MCF 10A (cell line): ENCODE measurements at places on chromosomes 12 and 14. TPM values are rescaled to one million over a fixed set of nuclear protein-coding genes. Genes with fewer than 3 reads are reported as not detected.

DNA sequence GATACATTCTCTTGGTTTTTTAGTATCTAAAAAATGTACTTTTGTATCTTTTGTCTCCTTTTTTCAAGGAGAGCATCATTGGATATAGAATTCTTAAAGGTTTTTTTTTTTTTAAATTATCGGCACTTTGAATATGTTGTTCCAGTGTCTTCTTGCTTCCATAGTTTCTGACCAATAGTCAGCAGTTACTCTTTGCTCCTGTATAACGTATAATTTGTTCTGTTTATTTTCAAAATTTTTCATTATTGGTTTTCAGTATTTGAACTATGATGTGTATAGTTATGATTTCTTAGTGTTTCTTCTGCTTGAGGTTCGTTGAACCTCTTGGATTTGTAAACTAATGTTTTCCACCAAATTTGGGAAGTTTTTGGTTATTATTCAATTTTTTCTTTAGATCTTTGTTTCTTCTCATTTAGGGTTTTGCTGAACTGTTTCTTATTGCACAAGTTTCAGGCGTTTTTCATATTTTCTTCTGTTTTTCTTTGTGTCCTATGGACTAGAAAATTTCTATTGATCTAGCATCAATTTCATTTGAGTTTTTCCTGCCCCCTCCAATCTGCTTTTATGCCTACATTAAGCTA lies 93.9 kb downstream of the PLBD1 start:
- peak; percentile 31 for DNase-seq

- DNase-seq: no peak
Observed at GRCh38 chr14:55253276-55253675, 17.9 kb upstream of the FBXO34 start.

GRCh38 chr14:105420101-105420973 lies 710 bp downstream of the MTA1 start:
- DNase-seq: no peak

DNA sequence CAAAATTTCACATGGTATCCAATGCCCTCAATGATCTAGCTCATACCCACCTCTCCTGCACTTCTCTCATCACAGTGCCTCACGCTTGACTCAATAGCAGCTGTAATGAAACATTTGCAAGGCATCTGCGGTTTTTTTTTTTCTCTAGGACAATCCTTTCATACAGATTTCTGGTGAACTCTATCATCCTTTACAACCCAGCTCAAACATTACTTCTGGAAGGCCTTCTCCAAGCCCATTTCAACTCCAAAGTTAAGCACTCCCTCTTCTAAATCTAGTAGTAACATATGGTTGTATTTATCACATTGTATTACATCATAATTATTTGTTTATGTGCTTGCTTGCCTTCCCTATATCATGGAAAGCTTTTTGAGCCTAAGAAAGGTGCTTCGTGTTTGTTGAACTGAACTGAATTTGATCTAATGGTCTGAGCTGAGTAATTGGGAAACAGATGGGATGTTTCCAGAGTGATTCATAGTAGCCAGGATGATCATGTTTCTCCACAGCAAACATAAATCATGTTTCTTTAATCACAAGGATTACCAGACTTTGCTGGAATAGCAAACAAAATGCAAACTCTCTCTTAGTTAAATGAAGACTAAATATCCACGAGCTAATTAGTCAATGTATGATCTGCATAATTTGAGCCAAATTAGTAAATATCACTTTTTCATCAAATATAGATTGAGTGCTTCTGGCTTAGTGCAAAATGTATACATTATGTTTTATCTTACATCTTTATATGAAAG lies 14.3 kb downstream of the CFL2 start:
- DNase-seq: peak; percentile 80

GRCh38 chr14:85401384-85401783 lies 128.6 kb upstream of the FLRT2 start:
- no peak for DNase-seq

- no peak for DNase-seq
Observed at GRCh38 chr14:21300892-21301291, 21.0 kb downstream of the RPGRIP1 start.

GRCh38 chr14:57182760-57183503 lies 85.8 kb downstream of the EXOC5 start:
- peak; percentile 45 for DNase-seq

GRCh38 chr14:94787092-94787491 lies 17.2 kb upstream of the GSC start:
- DNase-seq: no peak

DNA sequence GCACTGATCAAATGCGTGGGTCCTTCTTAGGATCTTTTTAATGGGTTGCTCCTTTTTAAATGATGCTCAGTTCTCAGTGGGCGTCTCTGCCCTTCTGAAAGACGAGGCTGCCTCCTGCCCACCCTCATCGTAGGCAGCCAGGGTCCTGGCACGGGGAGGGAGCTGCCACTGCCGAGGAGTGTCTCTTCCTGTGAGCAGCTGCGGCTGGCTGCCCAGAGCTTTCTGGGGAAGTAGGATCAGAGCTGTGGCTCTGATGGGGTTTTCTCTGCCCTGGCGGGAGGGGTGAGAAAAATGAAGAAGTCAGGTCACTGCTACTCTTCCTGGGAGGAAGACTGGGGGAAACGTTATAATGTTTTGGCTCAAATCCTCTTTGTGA lies 31.1 kb upstream of the BEGAIN start:
- DNase-seq: no peak

GRCh38 chr12:85179680-85180270 lies 100.2 kb upstream of the ALX1 start:
- DNase-seq: peak; percentile 52

Gene MYBPC1
- 0.29 and 0.70 TPM in 2 replicates for total RNA-seq

Gene LPAR5
- total RNA-seq: 2.5 and 2.7 TPM in 2 replicates

Gene RBP5
- total RNA-seq: not detected in 2 replicates

Gene LBHD2
- total RNA-seq: not detected in 2 replicates
